Activated CD8-positive, alpha-beta memory T cell treated with anti-CD3 and anti-CD28 coated beads for 4 hours (primary cell): ENCODE measurements at places on chromosomes 6 and 20.

- DNase-seq = no peak
These were observed 50.8 kb downstream of the CNR1 start for GRCh38 chr6:88115307-88115706.

DNA sequence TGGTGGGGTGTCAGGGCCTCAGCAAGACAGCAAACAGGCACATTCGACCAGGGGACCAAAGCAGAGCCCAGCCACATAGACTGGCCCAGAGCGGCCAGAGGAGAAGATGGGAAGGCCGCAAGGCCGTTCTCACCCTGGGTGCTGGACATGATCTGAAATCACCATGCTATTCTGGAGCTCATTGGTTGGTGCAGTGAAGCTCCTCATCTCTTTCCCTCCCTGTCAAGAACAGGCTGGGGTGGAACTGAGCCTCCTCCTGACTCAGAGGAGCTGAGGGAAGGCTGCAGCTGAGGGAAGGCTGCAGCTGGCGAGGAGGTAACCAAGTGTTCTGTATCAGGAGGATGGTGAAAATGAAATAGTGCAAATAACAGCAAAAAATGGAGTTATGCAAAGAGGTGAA, 80.0 kb downstream of the AKAP7 start:
- DNase-seq = no peak

- no peak for DNase-seq
These were observed 58.6 kb downstream of the GFOD1 start for GRCh38 chr6:13428583-13429405.

DNA sequence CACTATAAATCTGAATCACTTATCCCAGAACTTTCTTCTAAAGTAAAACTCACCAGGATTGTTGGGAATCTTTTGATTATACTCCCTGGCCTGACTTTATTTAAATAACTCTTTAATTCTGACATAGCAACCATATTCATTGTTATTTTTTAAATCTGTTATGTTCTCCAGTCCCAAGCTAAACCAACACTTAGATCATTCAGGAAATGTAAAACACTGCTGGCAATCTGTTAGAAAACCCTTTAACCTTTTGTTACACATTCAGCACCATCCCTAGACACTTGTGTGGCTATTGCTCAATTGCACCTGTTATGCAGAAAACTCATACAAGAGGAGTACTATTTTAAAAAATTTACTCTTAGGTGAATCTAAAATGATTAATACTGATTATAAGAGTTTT, 101.8 kb upstream of the NHSL1 start:
- DNase-seq = no peak

- no peak for DNase-seq
These were observed 479.3 kb upstream of the BTBD3 start for GRCh38 chr20:11438412-11438811.

- no peak for DNase-seq
These were observed 358.1 kb downstream of the RNGTT start for GRCh38 chr6:88605271-88605670.

DNA sequence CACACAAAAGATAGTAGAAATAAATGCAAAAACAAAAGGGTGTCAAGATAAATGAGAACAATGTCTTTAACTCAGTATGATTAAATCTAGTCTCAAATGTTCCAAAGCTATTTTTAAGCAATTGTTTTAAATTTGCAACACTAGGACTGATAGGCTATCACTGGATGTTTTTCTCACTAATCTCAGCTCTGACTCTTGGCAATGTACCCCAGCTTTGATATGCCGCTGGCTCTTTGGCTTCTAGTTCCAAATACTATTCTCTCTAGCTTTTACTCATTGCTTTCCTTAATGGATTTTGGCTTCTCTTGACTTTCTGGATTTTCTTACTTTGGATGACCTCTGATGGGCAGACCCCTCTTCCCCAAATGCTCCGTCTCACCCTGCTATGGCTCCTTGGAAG, 116.0 kb upstream of the SLC35B3 start:
- DNase-seq = no peak

GRCh38 chr6:654136-654535, 2.8 kb downstream of the HUS1B start:
- DNase-seq = no peak

- no peak for DNase-seq
These were observed 59.7 kb downstream of the TMEM200A start for GRCh38 chr6:130425537-130425936.

- no peak for DNase-seq
These were observed 250.5 kb downstream of the ESR1 start for GRCh38 chr6:152057832-152058498.

GRCh38 chr20:11277170-11277569, 603.4 kb upstream of the JAG1 start:
- DNase-seq = no peak

GRCh38 chr6:135880066-135880972, 28.8 kb downstream of the PDE7B start:
- peak; percentile 25 for DNase-seq

- DNase-seq = no peak
These were observed 338.2 kb upstream of the ZFP64 start for GRCh38 chr20:52529826-52530225.

GRCh38 chr6:157679605-157680580, 143.2 kb upstream of the SNX9 start:
- DNase-seq = no peak

- no peak for DNase-seq
These were observed 13.4 kb downstream of the GNL1 start for GRCh38 chr6:30542915-30543314.

- DNase-seq = no peak
These were observed 78.6 kb downstream of the TRMT6 start for GRCh38 chr20:5871459-5872410.

- DNase-seq = no peak
These were observed 902 bp downstream of the SAMHD1 start for GRCh38 chr20:36950414-36951197.

- no peak for DNase-seq
These were observed 476 bp upstream of the BCKDHB start for GRCh38 chr6:80105972-80106417.

- DNase-seq = no peak
These were observed 103.5 kb downstream of the TCP11 start for GRCh38 chr6:35037664-35038038.
